ENCODE measurements at places on chromosomes 11 and 22. TPM values are rescaled to one million over a fixed set of nuclear protein-coding genes. Genes with fewer than 3 reads are reported as not detected.

DNA sequence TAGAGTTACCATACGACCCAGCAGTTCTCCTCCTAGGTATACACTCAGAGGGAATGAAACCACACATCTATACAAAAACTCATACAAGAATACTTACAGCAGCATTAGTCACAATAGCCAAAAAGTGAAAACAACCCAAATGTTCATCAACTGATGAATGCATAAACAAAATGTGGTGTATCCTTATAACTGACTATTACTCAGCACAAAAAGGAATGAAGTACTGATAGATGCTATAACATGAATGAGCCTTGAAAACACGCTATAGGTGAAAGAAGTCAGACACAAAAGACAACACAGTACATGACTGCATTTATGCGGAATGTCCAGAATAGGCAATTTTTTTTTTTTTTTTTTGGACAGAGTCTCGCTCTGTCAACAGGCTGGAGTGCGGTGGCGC lies 23.1 kb downstream of the NCAPD3 start:
- H3K36me3 ChIP-seq = peaks cover 69% of the 10 kb centered on the region
- no peaks in the 10 kb centered on the region for H3K27me3 ChIP-seq
- no peak for DNase-seq

- H3K27me3 ChIP-seq = peaks cover 22% of the 10 kb centered on the region
- H3K27ac ChIP-seq = no peak overlapping the region
- H3K4me1 ChIP-seq = peaks cover 21% of the 10 kb centered on the region
- no peaks in the 10 kb centered on the region for H3K36me3 ChIP-seq
Observed at GRCh38 chr22:37521236-37521739, 2.1 kb upstream of the CARD10 start.

GRCh38 chr11:20197881-20198280 lies 37.6 kb upstream of the DBX1 start:
- H3K27me3 ChIP-seq = peaks cover 16% of the 10 kb centered on the region
- H3K4me3 ChIP-seq = no peak overlapping the region
- no peak for DNase-seq
- H3K27ac ChIP-seq = no peak overlapping the region

DNA sequence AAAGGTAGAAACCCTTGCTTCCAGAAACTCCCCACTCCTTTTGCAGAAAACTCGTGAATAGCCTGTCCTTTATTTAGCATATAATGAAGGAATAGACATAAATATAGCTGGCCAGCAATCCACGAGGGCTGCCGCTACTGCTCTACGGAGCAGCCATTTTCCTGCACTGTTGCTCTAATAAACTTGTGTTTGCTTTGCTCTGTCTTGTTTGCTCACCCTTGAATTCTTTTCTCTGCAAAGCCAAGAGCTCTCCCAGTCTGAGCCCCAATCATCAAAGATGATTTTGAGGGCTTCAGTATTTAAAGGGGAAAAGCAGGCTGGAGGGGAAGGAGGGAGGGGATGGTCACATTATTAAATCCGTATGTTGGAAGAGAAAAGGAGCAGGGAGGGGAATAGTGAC lies 16.6 kb upstream of the CHKA start:
- H3K36me3 ChIP-seq = no peaks in the 10 kb centered on the region
- H3K27me3 ChIP-seq = no peaks in the 10 kb centered on the region
- peak overlapping the region; percentile 10 for H3K27ac ChIP-seq
- H3K4me3 ChIP-seq = peak overlapping the region; percentile 6

GRCh38 chr22:46966846-46967245 lies 204.4 kb downstream of the TBC1D22A start:
- H3K27me3 ChIP-seq = no peaks in the 10 kb centered on the region
- DNase-seq = no peak
- H3K27ac ChIP-seq = no peak overlapping the region
- no peak overlapping the region for H3K4me3 ChIP-seq
- H3K36me3 ChIP-seq = no peaks in the 10 kb centered on the region

DNA sequence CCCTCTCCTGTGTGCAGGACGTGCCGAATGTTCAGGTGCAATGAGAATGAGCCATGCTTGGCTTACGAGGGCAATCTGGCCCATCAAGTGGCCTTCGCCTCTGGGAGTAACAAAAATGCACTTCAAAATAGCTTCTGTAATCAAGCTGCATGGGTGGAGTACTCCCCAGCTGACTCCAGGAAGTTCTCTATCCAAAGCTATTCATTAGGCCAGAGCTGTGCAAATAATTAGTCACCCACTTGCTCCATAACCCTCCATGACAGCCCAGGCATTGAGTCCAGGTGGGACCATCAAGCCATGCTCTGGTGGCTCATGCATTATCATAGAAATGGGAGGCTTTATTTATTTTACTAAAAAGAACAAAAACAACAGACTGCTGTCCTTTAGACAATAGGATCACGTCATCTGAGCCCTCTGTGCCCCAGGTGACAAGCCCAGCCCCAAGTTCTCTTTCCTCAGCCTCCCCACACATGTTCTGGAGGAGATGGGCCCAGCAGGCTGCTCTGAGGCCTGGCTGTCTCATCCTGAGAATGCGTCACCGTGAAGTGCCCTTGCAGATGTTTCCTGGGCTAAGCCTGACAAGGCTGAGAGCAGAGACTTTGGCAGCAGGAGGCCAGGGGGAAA lies 244.7 kb downstream of the ETS1 start:
- peak overlapping the region; percentile 74 for H3K27ac ChIP-seq
- no peaks in the 10 kb centered on the region for H3K27me3 ChIP-seq
- H3K4me1 ChIP-seq = peaks cover 33% of the 10 kb centered on the region
- no peak overlapping the region for H3K4me3 ChIP-seq
- DNase-seq = peak; percentile 72

- H3K4me1 ChIP-seq = peaks cover 5% of the 10 kb centered on the region
- no peaks in the 10 kb centered on the region for H3K27me3 ChIP-seq
- no peak overlapping the region for H3K4me3 ChIP-seq
- no peaks in the 10 kb centered on the region for H3K36me3 ChIP-seq
- peak overlapping the region; percentile 9 for H3K27ac ChIP-seq
Observed at GRCh38 chr11:57357856-57358255, 19.7 kb downstream of the P2RX3 start.

GRCh38 chr22:17628406-17629172 lies at the start of gene ATP6V1E1:
TSS of gene ATP6V1E1 (minus strand) at chr22:17628749. CDS start at chr22:17628635, 114 bp downstream.
- H3K36me3 ChIP-seq = peaks cover 10% of the 10 kb centered on the region
- peak within 1 kb of the TSS; percentile 97 for H3K4me3 ChIP-seq
- peak within 1 kb of the TSS; percentile 95 for H3K27ac ChIP-seq
- peak; percentile 96 for DNase-seq
- H3K4me1 ChIP-seq = peaks cover 33% of the 10 kb centered on the region

DNA sequence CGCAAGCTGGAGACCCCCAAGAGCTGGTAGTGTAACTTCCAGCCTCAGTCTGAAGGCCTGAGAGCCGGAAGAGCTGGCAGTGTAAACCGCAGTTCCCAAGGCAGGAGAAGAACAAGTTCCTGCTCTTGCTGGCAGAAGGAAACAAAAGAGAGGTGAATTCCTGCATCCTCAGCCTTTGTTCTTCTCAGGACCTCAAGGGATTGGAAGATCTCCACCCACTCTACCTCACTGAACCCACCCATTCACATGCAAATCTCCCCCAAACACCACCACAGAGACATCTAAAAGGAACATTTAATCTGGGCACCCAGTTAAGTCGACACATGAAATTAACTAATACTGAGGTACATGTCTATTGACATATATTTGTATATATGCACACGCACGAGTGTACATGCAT lies 1310.3 kb downstream of the TBC1D22A start:
- H3K27me3 ChIP-seq = no peaks in the 10 kb centered on the region
- H3K27ac ChIP-seq = no peak overlapping the region
- H3K4me3 ChIP-seq = no peak overlapping the region
- no peaks in the 10 kb centered on the region for H3K36me3 ChIP-seq
- no peaks in the 10 kb centered on the region for H3K4me1 ChIP-seq

- peaks cover 56% of the 10 kb centered on the region for H3K4me1 ChIP-seq
- H3K4me3 ChIP-seq = no peak overlapping the region
- H3K27ac ChIP-seq = no peak overlapping the region
- no peak for DNase-seq
- H3K36me3 ChIP-seq = peaks cover 7% of the 10 kb centered on the region
- H3K27me3 ChIP-seq = no peaks in the 10 kb centered on the region
Observed at GRCh38 chr22:35308480-35309021, 8.9 kb downstream of the TOM1 start.

DNA sequence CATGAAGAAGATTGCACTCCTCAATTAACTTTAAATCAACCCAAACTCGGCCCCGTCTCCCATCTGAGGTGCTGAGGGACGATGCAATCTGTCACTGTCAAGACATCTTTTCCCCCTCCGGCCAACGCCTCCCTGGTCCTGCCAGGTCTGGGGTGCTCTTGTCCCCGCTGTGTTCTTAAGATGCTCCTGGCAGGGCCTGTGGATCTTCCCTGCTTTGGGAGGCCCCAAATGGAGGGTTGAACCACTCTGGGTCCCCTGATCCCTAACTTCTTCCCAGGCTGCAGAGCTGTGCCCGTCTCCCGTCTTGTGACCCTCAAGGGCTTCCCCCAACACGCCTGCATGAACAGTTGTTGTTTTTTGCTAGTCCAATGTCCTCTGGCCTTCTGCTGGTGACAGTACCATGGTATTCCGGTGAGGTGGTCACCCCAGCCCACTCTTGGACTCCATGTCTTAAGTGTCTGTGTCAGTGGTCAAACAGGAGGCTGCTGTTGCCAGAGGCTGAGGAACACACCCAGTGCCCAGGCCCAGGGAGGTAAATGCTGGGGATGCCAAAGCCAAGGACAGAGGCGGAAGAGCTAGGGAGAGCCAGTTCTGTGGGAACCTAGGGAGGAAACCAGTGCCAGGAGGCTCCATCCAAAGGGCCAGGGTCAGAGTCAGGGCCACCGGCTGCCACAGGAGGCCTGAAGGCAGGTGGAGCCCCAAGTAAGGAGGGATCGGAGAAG lies 70.6 kb upstream of the SHANK2 start:
- H3K4me3 ChIP-seq = no peak overlapping the region
- no peaks in the 10 kb centered on the region for H3K36me3 ChIP-seq
- H3K27ac ChIP-seq = no peak overlapping the region
- H3K27me3 ChIP-seq = no peaks in the 10 kb centered on the region
- H3K4me1 ChIP-seq = no peaks in the 10 kb centered on the region
- DNase-seq = no peak

- no peak overlapping the region for H3K27ac ChIP-seq
- H3K4me1 ChIP-seq = no peaks in the 10 kb centered on the region
- no peaks in the 10 kb centered on the region for H3K27me3 ChIP-seq
- no peak for DNase-seq
- H3K4me3 ChIP-seq = no peak overlapping the region
Observed at GRCh38 chr11:99548264-99548663, 527.5 kb downstream of the CNTN5 start.

DNA sequence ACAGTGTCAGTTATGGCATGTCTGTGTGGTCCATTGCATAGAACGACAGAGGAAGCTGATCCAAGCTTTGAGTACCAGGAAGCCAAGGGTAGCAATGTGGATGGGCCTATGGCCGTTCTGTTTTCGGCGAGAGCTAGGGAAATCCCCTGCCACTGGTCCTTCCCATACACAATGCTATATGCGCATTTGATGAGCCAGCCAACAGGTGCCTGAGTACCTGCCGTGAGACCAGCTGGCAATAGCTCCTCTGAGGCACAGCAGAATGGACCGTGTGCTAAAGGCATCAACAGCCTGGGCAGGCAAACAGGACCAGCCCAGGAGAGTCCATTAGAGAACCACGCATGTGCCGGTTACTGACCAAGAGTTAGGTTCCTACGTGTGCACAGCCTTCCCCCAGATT lies 753.0 kb downstream of the NTM start:
- H3K27ac ChIP-seq = no peak overlapping the region
- H3K4me3 ChIP-seq = no peak overlapping the region
- H3K36me3 ChIP-seq = no peaks in the 10 kb centered on the region
- H3K4me1 ChIP-seq = peaks cover 13% of the 10 kb centered on the region
- DNase-seq = no peak
- no peaks in the 10 kb centered on the region for H3K27me3 ChIP-seq

DNA sequence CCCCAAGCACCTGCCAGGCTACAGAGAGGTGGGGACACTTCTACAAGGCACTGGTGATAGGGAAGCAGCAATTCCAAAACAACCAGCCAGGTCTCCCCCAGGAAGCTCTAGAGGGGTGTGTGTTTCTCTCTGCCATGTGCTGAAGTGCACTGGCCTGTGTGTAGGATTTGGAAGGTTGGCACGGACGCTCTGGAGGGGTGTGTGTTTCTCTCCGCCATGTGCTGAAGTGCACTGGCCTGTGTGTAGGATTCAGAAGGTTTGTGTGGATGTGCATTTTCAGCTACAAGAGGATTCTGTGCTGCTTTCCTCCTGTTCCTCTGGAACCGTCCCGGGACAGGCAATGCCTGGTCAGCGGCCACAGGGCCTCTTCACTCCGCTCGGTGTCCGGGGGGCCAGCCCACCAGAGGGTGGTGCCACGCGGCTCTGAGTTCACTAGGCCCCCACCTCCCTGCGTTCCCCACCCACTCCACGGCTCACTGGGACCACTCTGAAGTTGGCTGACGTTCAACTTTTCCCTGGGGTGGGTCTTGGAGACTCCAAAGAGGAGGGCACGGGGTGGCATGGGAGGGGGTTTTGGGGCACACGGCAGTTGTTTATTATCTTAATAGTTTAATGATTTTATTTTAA lies 552.8 kb downstream of the BRD1 start:
- no peak overlapping the region for H3K4me3 ChIP-seq
- H3K27me3 ChIP-seq = peaks cover 16% of the 10 kb centered on the region
- H3K27ac ChIP-seq = no peak overlapping the region
- H3K4me1 ChIP-seq = no peaks in the 10 kb centered on the region

DNA sequence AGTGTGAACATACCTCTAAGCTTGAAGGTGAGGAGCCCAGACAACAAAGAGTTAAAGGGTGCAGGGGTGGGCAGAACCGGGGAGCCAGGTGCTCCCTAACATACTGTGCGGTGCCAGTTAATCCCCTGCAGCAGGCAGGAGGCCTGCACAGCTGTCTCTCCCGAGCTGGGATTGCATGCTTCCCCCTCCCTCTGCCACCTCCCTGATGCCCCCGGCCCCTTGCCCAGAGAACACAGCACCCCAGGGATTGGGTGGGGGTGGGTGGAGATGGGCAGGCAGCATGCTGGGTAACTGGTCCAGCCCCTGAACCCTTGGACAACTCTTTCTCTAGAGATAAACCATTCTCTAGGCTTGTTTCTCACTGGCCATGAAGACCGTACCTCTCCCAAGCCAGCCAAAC lies 67.7 kb upstream of the MYOD1 start:
- H3K27me3 ChIP-seq = peaks cover 17% of the 10 kb centered on the region
- no peak for DNase-seq
- H3K4me1 ChIP-seq = no peaks in the 10 kb centered on the region
- no peak overlapping the region for H3K27ac ChIP-seq
- no peak overlapping the region for H3K4me3 ChIP-seq

- peak overlapping the region; percentile 54 for H3K27ac ChIP-seq
- H3K27me3 ChIP-seq = no peaks in the 10 kb centered on the region
- DNase-seq = peak; percentile 80
- no peak overlapping the region for H3K4me3 ChIP-seq
- peaks cover 35% of the 10 kb centered on the region for H3K4me1 ChIP-seq
Observed at GRCh38 chr11:78256962-78257361, 68.2 kb downstream of the USP35 start.

GRCh38 chr11:13110929-13111812 lies 102.1 kb downstream of the RASSF10 start:
- peaks cover under 1% of the 10 kb centered on the region for H3K4me1 ChIP-seq
- no peak overlapping the region for H3K4me3 ChIP-seq
- H3K36me3 ChIP-seq = no peaks in the 10 kb centered on the region

- H3K36me3 ChIP-seq = no peaks in the 10 kb centered on the region
- no peak overlapping the region for H3K4me3 ChIP-seq
- no peak overlapping the region for H3K27ac ChIP-seq
- H3K4me1 ChIP-seq = no peaks in the 10 kb centered on the region
- DNase-seq = no peak
Observed at GRCh38 chr11:115473167-115473566, 31.0 kb downstream of the CADM1 start.

KRTAP5-1 gene
- not detected for total RNA-seq

LRP4 gene
- total RNA-seq = 6.6 TPM

VSIG2 gene
- total RNA-seq = 30.5 TPM

MS4A7 gene
- total RNA-seq = 315 TPM

WT1 gene
- total RNA-seq = 1.2 TPM

TMPRSS6 gene
- total RNA-seq = 0.53 TPM

CCDC134 gene
- total RNA-seq = 7.9 TPM

ATP5MG gene
- 154 TPM for total RNA-seq

CCDC87 gene
- total RNA-seq = 0.50 TPM
